ENCODE measurements at places on chromosomes 11 and 22.

- DNase-seq, result peak; percentile 42
These were observed 507.4 kb downstream of the METTL15 start for GRCh38 chr11:28615542-28615941.

DNA sequence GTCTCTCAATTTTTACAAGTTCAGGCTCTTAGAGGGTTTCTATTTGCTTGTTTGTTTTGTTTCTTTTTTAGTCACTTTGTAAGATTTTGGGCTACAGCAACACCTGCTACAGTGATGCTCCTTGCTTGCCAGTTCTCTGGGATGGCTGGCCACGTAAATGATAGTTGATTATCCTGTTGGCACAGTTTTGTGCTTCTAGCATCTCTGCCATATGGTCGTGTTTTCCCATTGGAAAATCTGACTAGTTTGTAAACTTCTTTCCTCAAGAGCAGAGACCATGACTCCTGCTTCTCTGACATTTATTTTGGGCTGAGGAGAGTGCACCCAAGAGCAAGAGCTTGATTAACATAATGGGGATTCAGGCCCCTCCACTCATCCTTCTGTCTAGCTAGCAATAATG lies 1621.6 kb upstream of the RAG2 start:
- DNase-seq, result no peak

DNA sequence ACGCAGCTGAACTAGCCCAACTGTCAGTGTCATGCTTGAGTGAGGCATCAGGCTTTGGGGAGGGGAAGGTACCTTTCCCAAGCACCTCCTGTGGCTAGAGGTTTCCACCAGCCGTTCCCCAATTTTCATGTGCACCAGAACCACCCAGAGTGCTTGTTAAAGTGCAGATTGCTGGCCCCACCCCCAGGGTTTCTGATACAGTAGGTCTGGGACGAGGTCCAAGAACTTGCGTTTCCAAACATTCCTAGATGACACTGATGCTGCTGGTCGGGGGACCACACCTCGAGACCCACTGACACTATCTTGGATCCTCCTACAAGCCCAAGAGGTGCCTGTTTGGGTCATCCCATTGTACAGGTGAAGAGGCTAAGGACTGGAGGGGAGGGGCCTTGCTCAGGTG lies 59.8 kb downstream of the PDE2A start:
- DNase-seq, result peak; percentile 27

DNA sequence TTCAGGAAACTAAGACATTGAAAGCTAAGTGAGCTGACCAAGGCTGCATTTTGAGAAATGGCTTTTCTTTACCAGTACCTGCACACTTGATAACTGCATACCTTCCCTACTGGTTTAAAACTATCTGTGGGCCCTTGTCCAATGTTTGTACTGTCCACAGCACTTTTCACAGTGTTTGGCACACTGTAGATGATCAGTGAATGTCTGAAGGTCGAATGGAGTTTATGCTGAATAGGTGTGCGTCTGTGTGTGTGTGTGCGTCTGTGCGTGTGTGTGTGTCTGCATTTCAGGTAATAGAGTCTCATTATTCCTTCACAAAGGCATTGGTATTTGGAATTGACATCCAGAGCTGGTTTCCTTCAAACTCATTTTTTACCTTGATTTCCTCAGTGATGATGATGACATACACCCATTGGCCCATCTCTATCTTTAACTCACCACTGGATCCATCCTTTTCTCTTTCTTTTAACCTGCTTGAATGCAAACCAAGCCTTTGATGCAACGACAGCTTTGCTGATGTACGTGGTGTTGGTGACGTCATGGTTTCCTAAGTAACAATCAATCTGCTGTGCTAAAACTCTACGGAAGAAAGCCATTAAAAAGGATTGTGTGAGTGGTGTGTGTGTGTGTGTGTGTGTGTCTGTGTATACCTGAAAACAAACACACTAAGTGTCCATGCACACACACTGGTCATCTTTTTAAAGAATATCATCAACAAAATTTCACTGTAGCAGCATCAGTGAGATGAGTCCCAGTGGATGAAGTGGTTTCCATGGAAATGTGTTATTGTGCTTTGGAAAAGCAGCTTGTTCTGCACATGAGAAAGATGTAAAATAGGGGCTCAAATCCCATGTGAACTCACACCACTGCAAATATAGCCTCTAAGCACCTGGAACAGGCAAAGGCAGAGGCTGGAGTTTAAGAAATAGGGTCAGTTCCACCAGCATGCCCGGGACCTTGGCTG lies 490.2 kb upstream of the B3GAT1 start:
- DNase-seq, result no peak

DNA sequence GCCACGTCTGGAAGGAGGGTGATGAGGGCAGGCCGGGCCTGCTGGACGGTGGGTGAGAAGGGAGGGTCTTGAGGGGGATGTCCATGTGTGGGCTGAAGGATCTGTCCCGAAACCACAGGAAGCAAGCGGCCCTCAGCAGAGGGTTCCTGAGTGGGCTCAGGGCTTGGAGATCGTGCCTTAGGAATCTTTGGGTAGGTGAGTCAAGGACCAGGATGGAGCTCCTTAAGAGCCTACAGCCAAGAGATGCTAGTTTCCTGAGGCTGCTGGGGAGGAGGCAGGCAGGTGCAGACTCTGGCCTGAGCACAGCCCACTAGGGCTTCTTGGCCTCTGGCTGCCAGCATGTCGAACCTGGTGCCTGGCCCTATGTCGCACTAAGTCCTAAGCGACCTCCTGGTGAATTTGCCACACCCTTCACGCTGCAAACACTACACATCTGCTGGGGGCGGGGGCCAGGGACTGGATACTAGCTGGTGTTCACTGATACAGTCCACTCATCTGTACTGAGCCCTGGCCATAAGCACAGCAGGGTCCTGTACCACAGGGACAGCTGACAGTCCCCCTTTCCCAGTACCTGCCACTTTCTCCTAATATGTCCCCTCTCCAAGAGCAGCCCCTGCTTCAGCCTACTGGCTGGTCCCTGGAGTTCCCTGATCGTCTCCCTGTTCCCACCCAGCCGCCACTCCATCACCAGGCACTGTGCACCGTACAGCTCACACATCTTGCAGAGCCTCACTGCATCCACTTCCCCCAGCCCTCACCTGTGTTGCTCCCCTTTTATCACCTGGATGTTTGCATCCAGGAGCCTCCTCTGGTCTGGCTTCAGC lies 19.5 kb downstream of the GNAZ start:
- no peak for DNase-seq

GRCh38 chr11:21546703-21547102 lies 646.2 kb upstream of the ANO5 start:
- DNase-seq, result no peak

DNA sequence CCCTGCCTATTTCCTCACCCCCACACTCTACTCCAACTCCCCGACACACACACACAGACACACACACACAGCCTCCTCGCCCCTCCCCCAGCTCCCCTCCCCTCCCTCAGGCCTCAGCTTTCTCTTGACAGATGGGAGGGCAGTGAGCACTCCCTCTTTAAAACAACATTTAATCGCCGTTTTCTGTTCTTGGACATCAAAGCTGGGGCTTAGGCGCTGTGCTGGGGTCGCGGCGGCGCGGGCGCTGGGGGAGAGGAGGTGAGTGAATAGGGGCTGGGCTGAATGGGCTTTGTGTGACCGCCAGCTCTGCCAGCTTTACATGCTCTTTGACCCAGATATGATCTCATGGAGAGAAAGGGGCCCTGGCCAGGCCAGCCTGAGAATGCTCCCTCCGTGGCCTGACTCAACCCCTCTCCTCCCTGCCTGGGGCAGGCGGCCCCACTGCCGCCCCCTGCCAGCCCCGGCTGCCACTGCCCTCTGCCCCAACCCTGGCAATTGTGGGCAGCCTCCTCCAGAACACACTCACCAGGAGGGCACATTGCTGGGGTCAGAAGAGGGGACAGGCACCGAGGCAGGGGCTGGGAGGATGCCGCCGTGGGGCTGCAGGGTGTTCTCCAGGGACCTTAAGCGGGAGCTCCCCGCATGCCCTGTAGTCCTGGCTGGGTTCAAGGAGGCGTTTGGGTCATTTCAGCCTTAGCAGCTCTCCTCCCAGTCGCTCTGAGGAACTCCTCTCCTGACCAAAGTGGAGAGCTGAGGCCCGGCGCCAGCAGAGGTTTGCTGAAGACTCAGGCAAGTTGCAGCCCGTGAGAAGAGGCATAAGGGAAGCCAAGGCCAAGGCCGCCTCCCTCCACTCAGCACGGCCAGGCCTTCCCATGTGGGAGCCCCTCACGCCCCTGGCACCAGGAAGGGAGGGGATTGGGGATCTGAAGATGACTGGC lies 38.3 kb upstream of the NNMT start:
- DNase-seq, result no peak

- DNase-seq, result peak; percentile 71
These were observed 1.5 kb upstream of the KLHDC7B start for GRCh38 chr22:50544078-50544745.

DNA sequence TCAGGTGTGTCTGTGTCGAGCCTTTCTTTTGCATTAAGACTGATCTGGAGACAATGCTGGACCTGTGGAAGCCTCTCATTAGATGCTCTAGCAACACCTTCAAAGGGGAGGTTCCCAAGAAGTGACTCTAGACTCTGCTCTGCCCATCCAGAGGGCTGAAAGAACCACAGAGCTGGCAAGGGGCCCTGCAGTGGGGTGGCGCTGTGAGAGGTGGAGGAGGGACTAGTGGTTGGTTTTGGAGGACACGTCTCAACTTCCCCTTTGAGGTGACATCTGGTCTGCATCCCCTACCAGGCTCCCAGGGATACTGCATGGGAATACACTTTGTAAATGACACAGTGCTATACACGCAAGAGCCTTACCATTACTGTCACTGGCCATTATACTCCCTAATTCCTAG lies 34.2 kb upstream of the SYT13 start:
- no peak for DNase-seq

DNA sequence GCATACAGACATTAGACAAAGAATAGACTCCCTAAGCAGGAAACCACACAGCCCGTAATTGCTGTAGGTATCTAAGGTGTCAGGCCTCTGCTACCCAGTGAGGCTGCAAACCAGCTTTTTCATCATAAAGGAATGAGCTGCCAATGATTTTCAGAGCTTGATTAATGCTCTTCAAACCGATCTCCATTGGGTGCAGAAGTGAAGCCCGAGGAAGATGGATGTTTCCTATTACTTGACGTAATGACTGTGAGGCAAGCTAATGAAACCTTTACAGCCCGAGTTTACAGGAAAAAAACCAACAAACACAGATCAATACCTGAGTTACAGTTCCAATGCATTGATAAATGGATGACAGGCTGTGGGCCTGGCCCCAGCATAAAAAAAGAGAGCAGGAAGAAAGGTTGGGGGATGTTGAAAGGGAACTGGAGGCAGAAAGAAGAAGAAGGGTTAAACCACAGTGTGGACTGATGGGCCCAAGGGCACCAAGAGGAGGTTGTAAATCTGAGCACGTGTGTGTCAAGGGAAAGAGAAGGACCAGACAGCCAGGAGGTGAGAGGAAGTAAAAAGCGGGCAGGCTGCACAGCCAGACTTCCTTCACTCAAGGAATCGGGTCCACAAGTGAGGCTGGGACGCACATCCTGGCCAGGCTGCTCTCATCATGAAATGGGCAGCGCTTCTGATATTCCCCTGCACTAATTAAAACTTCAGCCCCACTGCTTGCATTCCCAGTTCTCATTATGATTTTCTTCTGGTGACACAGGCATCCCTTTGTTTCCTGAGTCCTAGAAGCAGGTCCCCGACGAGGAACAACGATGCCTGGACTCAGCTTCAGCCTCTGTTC lies 70.6 kb upstream of the NTM start:
- no peak for DNase-seq

Data from fibroblast of skin of scalp (primary cell).